ENCODE measurements at places on chromosomes 2 and 18. TPM values are rescaled to one million over a fixed set of nuclear protein-coding genes. Genes with fewer than 3 reads are reported as not detected.

MC5R gene
- total RNA-seq = not detected

TUBA3E gene
- total RNA-seq = not detected

DIS3L2 gene
- total RNA-seq = 10.6 TPM

FAHD2B gene
- 1.5 TPM for total RNA-seq

ANKRD53 gene
- total RNA-seq = 0.12 TPM

FOXI3 gene
- total RNA-seq = not detected

C1D gene
- total RNA-seq = 62.1 TPM

STAT4 gene
- 0.37 TPM for total RNA-seq

ASB18 gene
- not detected for total RNA-seq

LOXHD1 gene
- total RNA-seq = not detected

COX5B gene
- 603 TPM for total RNA-seq

DLGAP1 gene
- not detected for total RNA-seq

DNA sequence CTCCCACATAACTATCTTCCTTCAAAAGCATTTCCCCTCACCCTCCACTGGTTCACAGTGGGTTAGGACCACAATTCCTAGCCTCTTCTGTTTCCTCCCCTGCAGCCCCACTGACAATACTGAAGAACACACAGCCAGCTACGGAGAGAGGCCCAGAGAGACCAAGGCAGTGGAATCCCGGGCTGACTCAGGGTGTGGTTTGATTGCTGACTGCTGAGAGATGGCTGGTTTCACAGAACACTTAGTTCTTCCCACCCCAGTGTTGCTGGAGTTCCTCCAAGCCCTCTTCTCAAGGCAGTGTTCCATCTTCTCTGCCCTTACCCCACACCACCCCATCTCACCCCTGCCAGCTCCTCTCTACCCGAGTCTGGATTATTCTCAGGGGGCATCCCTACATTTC is 43.3 kb upstream of the ZFP36L2 start:
- peak; percentile 74 for DNase-seq

DNA sequence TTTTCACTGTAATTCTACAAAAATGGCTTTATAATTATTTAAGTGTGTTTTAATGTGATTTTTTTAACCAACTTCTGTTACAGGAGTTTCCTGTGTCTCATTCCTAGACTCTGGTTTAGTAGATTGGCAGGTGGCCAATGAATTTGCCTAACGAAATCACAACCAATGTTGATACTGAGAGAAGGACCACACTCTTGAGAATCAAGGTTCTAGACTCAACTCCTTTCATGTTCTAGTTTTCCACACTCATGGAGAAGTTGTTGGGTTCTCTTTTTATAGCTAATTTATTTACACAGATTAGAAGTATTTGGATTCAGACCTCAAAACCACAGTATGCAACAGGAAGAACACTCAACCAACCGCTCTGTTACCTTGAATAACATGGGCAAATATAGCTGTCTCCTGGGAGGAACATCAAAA is 22.6 kb upstream of the USP34 start:
- DNase-seq = peak; percentile 52

DNA sequence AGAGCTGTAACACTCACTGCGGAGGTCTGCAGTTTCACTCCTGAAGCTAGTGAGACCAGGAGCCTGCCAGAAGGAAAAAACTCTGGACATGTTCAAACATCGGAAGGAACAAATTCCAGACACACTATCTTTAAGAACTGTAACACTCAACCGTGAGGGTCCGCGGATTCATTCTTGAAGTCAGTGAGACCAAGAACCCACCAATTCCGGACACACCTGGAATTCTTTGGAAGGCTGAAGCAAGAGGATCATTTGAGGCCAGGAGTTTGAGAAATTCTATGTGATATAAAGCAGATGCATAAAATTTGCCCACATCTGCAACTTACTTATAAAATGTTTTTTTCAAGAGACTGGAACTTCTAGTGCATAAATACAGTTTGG is 43.5 kb upstream of the ITSN2 start:
- no peak for DNase-seq

GRCh38 chr2:218387369-218388194 is 5.5 kb downstream of the SLC11A1 start:
- DNase-seq = no peak

GRCh38 chr2:2560374-2561015 is 229.4 kb upstream of the MYT1L start:
- no peak for DNase-seq

DNA sequence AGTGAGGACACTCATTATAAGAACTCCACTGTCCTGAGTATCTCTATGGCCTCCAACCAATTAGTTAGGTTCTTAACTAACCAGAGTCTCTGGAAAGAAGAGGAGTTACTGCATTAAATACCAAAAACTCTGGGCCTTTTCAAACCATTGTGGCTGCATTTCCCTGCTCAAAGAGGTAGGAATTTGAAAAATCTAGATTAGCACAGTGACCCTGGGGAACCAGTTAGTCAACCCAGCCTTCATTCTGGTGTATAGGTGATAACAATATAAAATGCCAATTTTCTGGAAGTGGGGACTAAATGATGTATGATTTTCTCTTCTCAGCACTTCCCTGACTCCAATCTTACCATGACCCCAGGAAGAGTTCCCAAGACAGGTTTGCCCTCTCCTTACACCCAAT is 287.8 kb upstream of the SETBP1 start:
- DNase-seq = no peak

GRCh38 chr2:212173331-212173730 is 365.3 kb downstream of the ERBB4 start:
- DNase-seq = no peak

GRCh38 chr2:161077367-161078210 is 82.6 kb upstream of the TANK start:
- peak; percentile 65 for DNase-seq

GRCh38 chr2:29532436-29532835 is 388.9 kb downstream of the ALK start:
- DNase-seq = peak; percentile 51

DNA sequence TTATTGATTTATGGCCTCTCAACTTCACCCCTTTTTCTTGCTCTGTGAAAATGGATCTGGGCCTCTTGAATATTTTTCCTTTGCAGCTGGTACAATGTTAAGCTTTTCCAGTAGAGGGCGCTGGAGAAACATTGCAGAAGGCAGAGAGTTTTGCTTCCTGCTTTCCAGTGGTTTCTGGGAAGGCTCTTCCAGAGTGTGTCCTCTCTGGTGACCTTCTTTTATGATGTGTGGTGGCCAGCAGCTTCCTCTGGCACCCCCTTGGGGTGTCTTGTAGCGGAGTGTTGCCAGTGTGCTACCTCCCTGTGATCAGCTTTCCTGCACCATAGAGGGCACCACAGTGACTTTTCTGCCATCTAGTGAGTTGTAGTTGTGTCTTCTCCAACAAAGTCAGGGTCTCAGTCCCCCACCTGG is 25.4 kb upstream of the MGAT5 start:
- DNase-seq = no peak

GRCh38 chr2:64945973-64946768 is 43.0 kb upstream of the SLC1A4 start:
- no peak for DNase-seq

DNA sequence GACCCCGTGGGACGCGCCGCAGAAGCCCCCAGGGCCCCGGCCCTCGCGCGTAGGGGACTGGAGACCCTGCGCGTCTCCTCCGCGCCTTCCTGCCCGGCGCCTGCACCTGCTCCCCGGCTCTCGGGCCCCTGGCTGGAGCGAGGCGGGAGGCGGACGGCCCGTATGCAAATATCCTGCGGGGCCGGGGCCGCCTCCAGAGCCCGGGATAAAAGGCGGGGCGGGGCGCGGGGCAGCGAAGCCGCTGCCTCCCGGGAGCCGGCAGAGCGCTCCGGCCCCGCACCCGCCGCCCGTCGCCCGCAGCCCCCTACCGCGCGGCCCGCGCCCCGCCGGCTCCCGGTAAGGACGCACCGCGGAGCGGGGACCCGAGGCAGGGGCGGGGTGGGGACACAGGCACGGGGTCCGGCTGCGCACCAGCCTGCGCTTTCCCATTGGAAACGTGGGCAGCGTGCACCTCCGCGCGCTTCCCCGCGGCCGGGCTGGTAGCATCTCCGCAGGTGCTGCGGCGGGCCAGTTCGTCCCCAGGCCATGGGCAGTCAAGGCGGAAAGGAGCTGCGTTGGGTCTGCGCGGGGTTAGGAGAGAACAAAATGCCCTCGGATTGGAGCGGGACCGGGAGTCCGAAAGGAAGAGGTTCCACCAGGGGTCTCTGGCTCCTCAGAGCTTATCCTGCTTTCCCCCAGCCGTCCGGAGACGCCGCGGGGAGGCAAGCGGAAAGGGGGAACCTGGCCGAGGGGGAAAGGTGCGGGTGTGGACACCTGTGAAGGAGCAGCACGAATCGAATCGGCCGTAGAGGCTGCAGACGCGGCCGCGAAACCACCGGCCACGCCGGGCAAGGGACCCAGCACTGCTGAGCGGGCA is at the start of gene ATP6V1C2:
ATP6V1C2 (plus strand) TSS at position 235 of the 856 bp plus-strand sequence. CDS start 1,220 bp downstream, outside the sequence.
- DNase-seq = no peak

GRCh38 chr2:10269291-10269690 is 33.4 kb upstream of the HPCAL1 start:
- DNase-seq = no peak

DNA sequence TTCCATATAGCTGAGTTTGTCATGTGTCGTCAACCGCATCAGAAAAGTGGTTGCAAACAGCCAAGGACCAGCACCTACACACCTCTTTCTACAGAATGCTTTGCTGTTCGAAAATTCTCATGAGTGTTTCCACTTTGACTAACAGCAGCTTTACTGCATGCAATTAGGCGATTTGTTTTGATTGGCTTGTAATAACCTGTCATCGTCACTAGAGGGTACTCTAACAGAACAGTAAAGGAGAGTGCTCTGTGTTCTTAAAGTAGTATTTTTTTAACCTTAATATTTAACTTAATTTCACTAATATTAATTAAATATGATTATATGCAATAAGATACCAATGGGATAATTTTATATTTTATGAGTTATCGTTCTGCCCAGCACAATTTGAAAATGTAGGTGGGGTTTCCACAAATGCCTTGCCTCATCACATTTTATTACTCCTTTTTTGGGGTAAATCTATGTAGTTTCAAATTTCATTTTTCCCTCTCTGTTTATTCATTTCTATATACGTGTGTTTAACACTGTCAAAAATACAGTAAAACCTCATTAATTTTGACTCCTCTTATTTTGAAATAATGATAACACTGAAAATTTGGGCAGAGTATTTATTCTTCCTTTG is 502.2 kb downstream of the NRXN1 start:
- peak; percentile 30 for DNase-seq

GRCh38 chr2:240436683-240437550 is 1.5 kb downstream of the GPC1 start:
- no peak for DNase-seq

DNA sequence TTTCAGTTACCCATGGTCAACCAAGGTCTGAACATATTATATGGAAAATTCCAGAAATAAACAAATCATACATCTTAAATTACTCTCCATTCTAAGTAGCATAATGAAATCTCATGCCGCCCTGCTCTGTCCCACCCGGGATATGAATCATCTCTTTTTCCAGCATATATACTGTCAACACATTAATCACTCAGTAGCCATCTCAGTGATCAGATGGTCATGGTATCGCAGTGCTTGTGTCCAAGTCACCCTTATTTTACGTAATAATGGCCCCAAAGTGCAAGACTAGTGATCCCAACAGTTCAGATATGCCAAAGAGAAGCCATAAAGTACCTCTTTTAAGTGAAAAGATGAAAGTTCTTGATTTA is 43.8 kb downstream of the OSBPL6 start:
- peak; percentile 31 for DNase-seq

- no peak for DNase-seq
Observed at GRCh38 chr2:224966613-224967012, 75.7 kb downstream of the DOCK10 start.

GRCh38 chr18:3151399-3152264 is 68.1 kb downstream of the MYOM1 start:
- DNase-seq = peak; percentile 32

DNA sequence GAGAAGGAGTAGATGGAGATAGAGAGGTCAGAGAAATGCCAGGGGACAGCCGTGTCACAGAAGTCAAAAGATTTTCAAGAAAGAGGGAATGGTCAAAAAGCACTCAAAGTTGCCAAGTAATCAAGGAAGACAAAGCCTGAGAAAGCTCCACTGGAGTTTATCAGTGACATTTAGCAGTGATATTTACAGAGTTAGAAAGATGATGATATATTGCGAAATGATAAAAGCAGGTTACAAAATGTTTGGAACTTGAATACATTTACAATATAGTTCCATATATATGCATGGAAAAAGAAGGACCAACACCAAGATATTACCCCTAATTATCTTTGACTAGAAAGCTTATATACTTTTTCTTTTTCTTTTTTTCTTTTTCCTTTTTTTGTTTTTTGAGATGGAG is 20.4 kb downstream of the ZNF2 start:
- DNase-seq = no peak

DNA sequence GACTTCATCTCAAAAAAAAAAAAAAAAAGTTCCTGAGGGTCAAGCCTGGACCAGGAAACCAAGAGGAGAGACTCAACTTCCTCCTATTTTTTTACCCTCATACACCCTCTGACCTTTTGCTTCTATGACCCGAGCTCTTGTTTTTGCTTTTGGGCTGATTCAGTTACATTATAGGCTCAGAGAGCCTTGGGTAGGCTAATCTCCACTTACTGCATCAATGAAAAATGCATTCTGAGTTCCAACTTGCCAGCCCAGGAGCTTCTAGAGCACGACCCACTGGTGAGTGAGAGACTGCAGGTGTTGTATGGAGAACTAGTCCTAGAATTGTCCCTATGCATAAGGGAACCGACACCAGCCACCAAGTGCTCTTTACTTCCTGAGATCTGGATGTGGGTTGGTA is 91.1 kb downstream of the CABLES1 start:
- peak; percentile 64 for DNase-seq

GRCh38 chr2:156918410-156918809 is 339.1 kb upstream of the GALNT5 start:
- DNase-seq = peak; percentile 51

DNA sequence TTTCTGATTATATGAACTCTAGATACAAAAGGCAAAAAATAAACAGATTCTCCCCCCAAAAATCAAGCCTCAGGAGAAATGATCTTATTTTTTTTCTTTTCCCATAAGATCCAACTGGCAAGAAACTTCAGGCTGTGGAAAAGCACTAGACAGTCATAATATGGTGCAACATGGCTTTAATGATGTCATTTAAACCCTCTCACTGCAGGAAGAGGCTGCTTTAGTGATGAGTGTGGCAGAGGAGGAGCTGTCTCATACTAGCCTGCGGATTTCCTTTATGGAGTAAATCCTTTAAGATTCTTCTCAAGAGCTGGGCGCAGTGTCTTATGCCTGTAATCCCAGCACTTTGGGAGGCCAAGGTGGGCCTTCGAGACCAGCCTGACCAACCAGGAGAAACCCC is 83.3 kb upstream of the CD28 start:
- peak; percentile 91 for DNase-seq

GRCh38 chr2:240611601-240612210 is 13.6 kb upstream of the GPR35 start:
- no peak for DNase-seq

GRCh38 chr2:217610401-217610814 is 392.4 kb downstream of the TNS1 start:
- DNase-seq = no peak

DNA sequence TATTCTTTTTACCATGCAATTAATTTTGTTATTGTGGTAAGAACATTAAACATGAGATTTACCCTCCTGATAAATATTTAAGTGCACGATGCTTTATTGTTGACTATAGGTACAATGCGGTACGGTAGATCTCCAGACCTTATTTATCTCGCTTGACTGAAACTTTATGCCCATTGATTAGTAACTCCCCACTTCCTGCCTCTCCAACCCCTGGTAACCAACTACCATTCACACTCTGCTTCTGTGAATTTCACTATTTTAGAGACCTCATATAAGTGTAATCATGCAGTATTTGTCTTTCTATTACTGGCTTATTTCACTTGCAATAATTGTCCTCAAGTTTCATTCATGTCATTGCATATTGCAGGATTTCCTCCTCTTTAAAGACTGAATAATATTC is 195.7 kb upstream of the ID2 start:
- no peak for DNase-seq

GRCh38 chr2:53075760-53076159 is 691.8 kb upstream of the CHAC2 start:
- no peak for DNase-seq

All from M059J (cell line).